ENCODE measurements at places on chromosomes 3 and 15. TPM values are rescaled to one million over a fixed set of nuclear protein-coding genes. Genes with fewer than 3 reads are reported as not detected.

CD96 gene
- polyA plus RNA-seq: 183 TPM

PP2D1 gene
- 0.60 TPM for polyA plus RNA-seq

DNA sequence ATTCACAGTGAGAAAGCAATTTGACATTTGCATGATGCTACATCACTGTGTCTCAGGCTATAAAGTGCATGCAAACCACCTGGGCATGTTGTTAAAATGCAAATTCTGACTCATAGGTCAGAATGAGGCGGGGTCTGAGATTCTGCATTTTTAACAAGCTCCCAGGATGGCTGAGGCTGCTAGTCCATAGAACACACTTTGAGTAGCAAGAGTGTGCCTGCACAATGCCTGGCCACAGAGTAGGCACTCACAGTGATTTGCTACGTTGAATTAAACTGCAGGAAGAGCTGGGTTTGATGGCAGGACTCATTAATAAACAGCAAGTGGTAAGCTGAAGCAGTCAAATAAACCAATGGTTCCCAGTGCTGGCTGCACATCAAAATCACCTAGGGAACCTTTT lies 48.1 kb downstream of the NTRK3 start:
- DNase-seq: no peak

DNA sequence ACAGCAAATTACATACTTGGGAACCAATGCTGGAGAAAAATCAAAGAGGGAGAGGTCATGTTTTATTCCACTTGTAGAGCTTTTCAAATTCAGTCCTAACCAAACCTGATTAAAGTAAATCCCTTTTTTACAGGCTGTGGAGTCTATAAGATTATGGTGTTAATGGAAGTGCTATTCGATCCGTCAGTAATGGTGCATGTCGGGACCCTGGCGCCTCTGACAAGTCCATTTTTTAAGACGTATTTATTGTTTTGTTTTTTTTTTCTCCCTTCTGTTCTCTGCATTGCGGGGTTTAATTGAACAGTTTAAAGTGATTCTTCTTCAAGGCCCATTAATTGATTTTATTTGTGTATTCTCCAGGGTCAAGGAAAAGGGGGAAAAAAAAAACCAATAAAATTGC lies 725.9 kb downstream of the TUSC7 start:
- DNase-seq: no peak

SLC6A20 gene
- not detected for polyA plus RNA-seq

DNA sequence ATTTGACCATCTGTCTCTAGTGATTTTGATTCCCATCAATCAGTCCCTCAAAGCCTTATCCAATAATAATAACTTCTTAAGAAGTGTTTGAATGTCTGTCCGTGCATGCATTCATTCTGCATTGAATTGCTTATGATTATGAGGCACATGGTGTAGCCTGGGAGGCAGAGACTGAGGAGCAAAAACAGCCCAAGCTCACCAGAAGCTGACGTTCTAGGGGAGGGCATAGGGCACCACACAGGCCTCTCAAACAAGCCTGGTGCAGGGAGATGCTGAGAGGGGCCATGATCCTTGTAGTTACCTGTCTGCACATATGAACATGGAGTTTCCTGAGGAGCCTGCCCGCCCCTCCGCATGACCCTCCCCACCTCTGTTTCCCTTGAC lies 89.2 kb upstream of the POMGNT2 start:
- DNase-seq: no peak

TMC3 gene
- not detected for polyA plus RNA-seq

DNA sequence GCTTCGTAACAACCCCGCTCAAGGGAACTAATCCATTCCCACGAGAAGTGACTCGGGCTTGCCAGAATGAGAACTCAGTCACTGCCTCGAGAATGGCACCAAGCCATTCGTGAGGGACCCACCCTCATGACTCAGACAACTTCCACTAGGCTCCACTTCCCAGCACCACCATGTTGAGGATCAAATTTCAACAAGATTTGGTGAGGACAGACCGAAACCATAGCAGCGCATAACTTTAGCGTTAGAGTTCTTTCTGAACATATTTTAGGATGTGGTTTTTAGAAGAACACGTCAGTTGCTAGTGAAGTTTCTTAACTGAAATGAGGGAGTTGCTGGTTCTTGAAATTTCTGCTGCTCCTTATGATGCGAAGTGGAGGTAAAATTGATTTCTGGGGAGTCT lies 13.5 kb downstream of the PTPRG start:
- DNase-seq: no peak

ABHD6 gene
- 6.4 TPM for polyA plus RNA-seq

DNA sequence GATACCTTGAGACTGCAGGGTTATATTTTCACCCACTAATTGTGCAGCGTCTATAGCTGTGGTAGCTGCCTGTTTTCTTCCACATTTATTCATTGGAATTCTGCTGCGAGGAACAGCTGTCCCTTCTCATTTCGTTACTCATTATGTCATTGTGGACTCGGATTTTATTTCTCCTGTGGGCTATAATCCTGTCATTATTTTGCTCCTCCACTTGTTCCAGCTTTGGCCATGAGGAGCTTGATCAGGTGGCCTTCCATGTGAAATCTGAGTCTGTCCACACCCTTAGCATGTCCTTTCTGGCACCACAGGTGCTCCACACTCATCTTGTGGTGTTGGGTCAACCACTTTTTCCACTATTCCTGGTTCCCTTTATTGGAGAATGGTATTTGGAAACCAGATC lies 14.8 kb downstream of the LYSMD4 start:
- no peak for DNase-seq

CLRN1 gene
- polyA plus RNA-seq: not detected

- DNase-seq: peak; percentile 1
These were observed 98.0 kb downstream of the USP13 start for GRCh38 chr3:179750720-179751328.

DNA sequence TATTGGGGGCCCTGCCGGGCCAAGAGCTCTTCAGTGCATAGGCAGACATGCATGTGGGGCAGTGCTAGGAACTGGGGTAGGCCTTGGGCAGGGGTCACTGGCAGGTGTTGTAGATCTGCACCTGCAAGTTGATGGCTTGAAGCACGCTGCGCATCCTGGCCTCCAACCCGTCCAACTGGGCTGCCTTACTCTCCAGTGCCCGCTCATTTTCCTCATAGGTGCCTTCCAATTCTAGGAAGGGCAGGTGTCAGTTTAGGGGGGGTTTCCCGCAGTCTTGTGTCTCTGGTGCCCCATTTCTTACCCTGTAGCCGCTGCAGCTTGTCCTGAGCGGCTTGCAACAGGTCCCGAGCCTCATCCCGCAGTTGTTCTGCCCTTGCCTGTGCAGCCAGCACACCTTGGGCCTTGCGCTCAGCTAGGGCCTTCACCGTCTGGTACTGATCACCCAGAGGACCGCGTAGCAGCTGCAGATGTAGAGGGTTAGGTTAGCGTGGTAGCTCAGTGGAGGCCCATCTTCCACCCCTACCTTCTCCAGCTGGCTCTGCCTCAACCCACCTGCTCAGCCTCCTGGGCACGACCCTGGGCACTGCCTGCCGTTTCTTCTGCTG lies 611 bp upstream of the USP19 start:
- no peak for DNase-seq

GRCh38 chr3:104598848-104599511 lies 767.7 kb upstream of the ALCAM start:
- no peak for DNase-seq

DNA sequence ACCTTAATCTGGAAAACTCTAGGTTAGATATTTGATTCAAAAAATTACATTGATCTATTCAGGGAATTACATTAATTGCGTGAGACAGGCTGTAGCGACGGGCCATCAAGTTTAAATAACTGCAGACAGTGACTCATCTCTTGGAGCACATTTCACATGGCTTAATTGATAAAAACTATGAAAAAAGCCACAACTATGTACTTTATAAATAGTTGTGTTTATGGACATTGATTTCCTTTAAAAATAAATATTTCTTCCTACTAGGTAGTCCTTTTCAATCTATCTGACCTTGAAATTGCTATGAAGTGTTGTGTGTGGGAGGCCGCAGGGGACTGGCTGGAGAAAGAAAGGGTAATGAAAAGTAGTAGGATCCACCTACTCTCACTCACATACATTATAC lies 157.8 kb downstream of the IL1RAP start:
- no peak for DNase-seq

EHD4 gene
- polyA plus RNA-seq: 8.9 TPM

DNA sequence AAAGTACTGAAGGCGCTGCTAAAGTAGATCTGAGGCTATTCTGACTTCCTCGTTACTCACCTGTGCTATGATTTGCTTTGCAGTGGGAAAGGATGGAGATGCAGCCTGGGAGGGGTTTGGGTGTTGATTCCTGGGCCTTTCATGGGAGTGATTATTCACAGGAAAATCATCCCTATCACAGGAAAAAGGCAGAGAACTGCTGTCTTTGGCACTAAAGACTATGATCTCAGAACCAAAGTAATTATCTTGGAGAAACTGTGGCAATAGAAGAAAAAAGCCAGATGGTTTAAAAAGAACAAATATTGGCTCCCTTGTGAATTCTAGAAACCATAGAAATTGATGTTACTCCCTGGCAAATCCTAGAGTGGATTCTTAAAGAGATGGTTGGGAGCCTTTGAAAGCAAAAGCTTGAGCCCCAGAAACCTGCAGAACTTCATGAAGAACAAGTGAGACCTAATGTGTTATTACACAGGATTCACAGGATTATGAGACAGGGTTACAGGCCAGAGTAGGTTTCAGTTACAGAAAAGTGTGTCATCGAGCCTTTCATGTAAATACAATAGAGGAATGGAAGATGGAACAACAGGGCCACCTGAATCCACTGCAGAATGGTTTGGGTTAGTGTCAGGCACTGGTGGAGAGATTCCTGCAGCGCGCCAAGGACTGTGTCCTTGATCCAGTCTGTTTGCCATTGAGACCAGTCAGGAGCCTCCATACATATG lies 85.7 kb downstream of the OXNAD1 start:
- no peak for DNase-seq

KLHL24 gene
- polyA plus RNA-seq: 59.6 TPM

DNA sequence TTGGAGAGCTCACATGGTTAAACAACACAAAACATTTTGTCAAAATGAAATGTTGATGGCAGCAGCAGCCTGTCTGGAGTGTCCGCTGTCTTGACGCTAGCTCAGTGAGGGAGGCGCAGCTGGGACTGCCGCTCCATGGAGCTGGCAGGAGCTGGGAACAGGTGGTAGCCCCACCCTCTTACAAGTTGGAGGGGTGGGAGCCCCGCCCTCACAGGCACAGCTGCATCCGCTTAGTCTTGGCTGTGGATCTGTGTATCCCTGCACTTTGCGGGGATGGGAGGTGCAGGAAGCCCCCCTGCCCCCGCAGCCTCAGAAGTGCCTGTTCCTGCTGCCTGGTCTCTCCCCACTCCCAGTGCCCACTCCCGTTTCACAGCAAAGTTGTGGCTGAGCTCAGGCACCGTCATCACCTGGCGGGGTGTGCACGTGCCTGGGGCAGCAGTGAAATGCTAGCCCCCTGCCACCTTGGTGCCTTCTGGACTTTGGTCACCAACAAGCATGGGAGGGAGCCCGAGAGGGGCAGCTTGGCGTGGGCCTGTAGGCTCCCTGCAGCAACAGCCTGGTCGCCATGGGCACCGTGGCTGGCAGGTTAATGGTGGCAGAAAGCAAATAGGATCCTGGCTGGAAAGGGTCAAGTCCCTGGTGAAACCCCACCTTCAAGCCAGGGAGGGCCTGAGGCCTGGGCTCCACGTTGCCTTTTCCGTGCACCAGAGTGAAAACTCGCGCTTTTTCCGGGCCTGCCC lies 53.8 kb upstream of the CADM2 start:
- no peak for DNase-seq

TMEM266 gene
- polyA plus RNA-seq: not detected

DNA sequence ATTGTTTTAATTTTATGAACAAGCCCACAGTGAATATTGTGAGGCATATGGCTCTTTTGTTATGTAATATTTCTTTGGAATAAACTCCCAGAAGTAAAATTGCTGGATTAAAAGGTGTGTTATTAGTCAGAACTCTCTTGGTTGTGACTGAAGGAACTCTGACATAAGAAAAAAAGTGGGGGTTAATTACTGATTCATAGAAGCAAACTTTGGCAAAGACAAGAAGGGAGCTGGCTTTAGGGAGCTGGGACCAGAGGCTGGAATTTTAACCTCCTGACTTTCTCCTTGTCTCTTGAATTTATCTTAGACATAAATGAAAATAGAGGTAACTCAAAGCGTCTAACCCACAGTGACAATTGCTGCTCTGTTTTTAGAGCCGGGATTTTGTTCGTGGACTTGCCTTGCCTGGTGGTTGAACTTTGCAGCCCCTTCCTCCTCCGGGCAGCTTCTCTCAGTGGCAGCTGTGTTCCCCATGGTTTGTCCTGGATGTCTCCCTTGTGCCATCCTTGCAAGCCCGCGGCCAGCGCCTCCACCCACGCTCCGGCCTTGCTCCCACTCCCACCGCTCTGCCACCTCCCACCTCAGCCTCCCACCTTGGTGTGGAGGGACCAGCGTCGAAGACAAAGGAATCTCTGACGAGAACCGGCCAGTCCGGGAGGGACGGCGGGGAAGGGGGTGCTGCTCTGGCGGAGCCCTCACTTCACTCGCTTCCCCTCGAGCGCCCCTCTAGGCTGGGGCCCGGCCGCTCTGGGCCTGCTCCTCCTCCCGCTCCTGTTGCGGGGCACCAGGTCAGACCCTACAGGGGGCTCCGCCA lies 28.0 kb downstream of the ARHGAP31 start:
- no peak for DNase-seq

DNA sequence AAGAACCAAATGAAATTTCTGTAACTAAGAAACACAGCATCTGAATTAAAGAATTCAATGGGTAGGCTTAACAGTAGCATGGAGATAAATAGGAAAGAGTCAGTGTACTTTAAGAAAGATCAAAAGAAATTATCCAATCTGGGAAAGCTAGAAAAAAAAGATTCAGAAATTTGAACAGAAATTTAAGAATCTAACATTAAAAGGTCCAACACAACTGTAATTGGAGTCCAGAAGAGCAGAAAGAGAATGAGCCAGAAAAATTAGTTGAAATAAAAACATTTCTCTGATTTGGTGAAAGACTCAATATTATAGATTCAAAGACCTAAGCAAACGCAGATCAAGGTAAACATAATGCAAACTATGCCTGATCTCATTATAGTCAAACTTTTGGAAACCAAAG lies 187.1 kb downstream of the C3orf38 start:
- no peak for DNase-seq

- no peak for DNase-seq
These were observed 352.1 kb upstream of the ALCAM start for GRCh38 chr3:105014631-105015030.

GRCh38 chr3:4778119-4778518 lies 201.1 kb upstream of the BHLHE40 start:
- no peak for DNase-seq

SH2D7 gene
- polyA plus RNA-seq: not detected

DNA sequence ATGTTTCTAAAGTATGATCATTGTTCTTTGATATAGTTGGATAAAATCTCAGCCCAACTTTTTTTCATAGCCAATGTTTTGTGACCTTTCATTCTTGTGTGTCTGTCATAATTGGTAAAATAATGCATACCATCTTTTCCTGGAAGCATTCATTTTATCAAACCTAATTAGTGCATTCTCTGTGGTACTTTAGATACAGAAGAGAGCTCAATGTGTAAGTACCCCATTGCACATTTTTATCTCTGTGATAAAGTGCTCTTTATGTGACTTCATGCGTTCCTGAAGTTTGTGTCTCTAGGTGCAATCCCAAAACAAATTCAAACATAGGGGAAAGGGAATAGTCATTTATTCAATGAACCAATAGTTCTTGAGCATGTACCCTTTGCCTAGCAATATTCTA lies 628.5 kb downstream of the GBE1 start:
- no peak for DNase-seq

All from naive thymus-derived CD4-positive, alpha-beta T cell (primary cell).